ENCODE measurements at places on chromosomes 2 and 18. TPM values are rescaled to one million over a fixed set of nuclear protein-coding genes. Genes with fewer than 3 reads are reported as not detected.

GRCh38 chr2:183269956-183270355, 145.7 kb downstream of the NUP35 start:
- H3K27ac ChIP-seq = no peak overlapping the region
- H3K4me3 ChIP-seq = no peak overlapping the region
- no peaks in the 10 kb centered on the region for H3K27me3 ChIP-seq
- no peak for DNase-seq
- H3K36me3 ChIP-seq = no peaks in the 10 kb centered on the region

DNA sequence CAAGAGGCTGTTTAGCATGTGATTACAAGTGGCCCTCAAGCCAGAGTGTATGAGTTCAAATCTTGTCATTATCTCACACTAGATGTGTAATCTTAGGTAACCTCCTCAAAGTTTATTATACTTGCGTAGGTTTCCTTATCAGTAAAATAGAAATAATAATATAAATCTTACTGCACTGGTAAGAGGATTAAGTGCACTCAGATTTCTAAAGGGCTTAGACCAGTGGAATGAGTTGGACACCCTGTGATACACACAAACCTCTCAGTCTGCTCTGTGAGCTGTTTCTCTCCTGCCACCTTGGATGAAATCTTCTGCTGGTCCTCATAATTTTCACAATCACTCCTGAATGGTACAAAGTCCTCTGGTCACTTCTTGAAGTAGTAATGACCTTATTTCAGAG, 145.4 kb upstream of the ZNF516 start:
- H3K36me3 ChIP-seq = no peaks in the 10 kb centered on the region

DNA sequence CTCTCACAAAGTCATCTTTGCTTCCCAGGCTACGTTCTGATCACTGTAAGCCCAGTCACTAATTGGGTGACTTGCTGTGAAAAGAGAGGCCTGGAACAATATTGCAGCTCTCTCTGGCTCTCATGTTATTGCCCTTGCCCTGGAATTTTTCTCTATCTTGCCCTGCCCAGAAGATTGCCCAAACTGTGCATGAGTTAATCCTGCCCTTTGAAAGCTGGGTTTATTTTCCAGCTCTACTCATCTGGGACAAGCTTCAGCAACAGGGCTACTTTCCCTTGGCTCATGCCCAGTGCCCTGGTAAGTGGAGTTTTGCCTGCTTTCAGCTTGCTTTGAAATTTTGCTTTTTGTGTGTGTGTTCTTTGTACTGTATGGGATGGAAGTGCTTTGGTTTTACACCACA, 6.9 kb upstream of the EHBP1 start:
- H3K36me3 ChIP-seq = no peaks in the 10 kb centered on the region
- DNase-seq = no peak
- no peaks in the 10 kb centered on the region for H3K27me3 ChIP-seq
- no peak overlapping the region for H3K27ac ChIP-seq

DNA sequence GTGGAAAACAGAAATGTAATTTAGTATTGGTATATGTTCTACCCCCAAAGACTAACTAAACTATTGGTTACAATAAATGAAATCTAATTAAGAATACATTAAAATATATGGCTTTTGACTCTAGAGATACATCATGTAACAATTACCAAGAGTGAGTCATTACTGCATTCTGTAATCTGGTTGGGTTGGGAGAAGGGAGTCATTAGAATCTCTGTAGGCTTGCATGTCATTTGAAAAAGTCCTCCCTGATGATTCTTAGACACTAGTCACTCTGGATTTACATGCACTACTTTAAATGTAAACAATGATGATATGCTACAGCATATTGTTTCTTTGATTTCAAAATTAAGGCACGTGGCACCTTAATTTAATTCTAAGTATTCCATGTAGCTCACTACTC, 293.4 kb upstream of the CHST9 start:
- H3K4me3 ChIP-seq = no peak overlapping the region
- H3K27ac ChIP-seq = no peak overlapping the region
- H3K27me3 ChIP-seq = no peaks in the 10 kb centered on the region
- no peaks in the 10 kb centered on the region for H3K4me1 ChIP-seq
- H3K36me3 ChIP-seq = no peaks in the 10 kb centered on the region
- DNase-seq = no peak

- no peak overlapping the region for H3K27ac ChIP-seq
- H3K4me1 ChIP-seq = peaks cover 15% of the 10 kb centered on the region
Observed at GRCh38 chr18:45245091-45245511, 370.2 kb upstream of the SLC14A2 start.

DNA sequence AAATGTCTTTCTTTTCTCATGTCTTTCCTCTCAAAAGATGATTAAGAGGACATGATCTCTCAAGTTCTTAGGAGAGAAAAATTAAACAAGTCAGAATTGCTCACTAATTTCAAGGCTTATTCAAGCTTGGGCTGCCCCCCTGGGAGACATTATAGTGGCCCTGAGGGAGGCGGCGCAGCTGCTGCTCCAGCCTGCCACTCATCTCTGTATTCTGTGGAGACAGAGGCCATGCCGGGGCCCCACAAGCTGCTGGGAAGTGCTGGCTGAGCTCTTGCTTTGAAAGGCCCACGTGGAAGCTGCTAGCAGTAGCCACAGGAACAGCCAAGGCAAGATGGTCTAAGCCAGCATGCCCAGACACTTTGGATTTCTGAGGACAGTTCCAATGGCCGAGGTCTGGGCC, 267.4 kb downstream of the LNPK start:
- no peak for DNase-seq
- no peak overlapping the region for H3K4me3 ChIP-seq
- no peaks in the 10 kb centered on the region for H3K4me1 ChIP-seq
- H3K36me3 ChIP-seq = no peaks in the 10 kb centered on the region

DNA sequence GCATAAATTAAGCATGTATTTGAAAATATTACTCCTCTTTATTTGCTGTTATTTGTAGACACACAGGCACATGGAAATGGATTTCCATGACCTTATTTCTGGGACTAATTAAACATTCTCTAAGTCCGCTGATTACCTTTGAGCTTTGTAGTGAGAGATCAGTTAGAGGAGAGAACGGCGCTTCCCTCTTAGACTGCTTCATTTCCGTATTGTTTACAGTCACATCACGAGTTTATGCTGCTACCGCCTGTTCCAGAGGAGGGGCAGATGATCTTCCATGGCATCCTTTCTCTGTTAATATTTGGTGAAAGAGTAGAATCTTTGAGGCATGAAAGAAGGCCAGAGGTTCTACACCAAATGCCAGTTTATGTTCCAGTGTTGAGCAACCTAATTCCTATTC, 404.4 kb downstream of the TRIB2 start:
- no peaks in the 10 kb centered on the region for H3K36me3 ChIP-seq
- no peak overlapping the region for H3K27ac ChIP-seq
- no peak overlapping the region for H3K4me3 ChIP-seq
- DNase-seq = no peak
- no peaks in the 10 kb centered on the region for H3K27me3 ChIP-seq
- H3K4me1 ChIP-seq = no peaks in the 10 kb centered on the region

- H3K27ac ChIP-seq = no peak overlapping the region
- no peak overlapping the region for H3K4me3 ChIP-seq
- no peaks in the 10 kb centered on the region for H3K36me3 ChIP-seq
- H3K27me3 ChIP-seq = no peaks in the 10 kb centered on the region
- peaks cover 3% of the 10 kb centered on the region for H3K4me1 ChIP-seq
- peak; percentile 47 for DNase-seq
Observed at GRCh38 chr2:86017901-86018896, 87.5 kb downstream of the POLR1A start.

DNA sequence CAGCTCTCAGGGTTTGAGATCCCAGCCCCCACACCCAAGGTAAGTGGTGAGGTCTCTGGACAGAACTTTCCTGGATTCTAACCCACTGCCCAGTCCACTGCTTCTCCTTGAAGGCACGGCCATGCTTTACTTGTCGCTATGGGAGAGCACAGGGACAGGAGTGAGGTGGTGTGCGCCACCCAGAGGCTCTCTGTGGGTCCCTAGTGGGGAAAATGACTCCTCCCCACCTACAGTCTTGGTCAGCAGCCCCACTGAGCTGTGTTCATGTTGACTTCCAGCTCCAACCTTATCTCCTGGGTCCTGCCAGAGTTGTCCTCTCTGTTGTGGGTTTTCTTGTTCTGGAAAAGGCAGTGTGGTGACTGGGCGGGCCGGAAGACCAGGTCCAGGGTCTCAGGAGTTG, 11.1 kb downstream of the TET3 start:
- H3K27me3 ChIP-seq = no peaks in the 10 kb centered on the region
- H3K27ac ChIP-seq = no peak overlapping the region
- peaks cover 5% of the 10 kb centered on the region for H3K4me1 ChIP-seq
- no peak for DNase-seq
- no peaks in the 10 kb centered on the region for H3K36me3 ChIP-seq
- no peak overlapping the region for H3K4me3 ChIP-seq

DNA sequence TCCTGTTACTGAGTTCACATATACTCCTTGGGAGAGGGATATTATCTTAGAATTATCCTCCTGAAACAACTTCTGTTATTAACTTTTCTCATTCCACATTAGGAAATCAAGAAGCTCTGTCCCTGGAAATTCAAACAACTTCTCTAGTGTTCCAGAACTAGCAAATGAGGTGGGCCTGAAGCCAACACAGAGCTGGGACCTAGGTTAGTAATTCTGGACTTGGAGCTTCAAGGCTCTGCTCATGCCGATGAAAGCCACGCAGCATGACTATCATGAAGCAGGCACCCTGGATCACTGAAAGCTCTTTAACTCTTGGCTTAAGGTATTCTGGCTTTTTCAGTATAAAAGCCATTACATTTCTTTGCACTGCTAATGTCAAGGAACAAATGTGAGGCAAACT, 242.7 kb downstream of the TGIF1 start:
- no peaks in the 10 kb centered on the region for H3K36me3 ChIP-seq
- no peak for DNase-seq
- no peaks in the 10 kb centered on the region for H3K27me3 ChIP-seq
- H3K4me1 ChIP-seq = peaks cover 4% of the 10 kb centered on the region
- H3K4me3 ChIP-seq = no peak overlapping the region

- DNase-seq = no peak
- H3K27me3 ChIP-seq = no peaks in the 10 kb centered on the region
- H3K4me3 ChIP-seq = no peak overlapping the region
Observed at GRCh38 chr2:232432598-232433184, 23.3 kb upstream of the ALPI start.

- peak; percentile 10 for DNase-seq
- H3K4me1 ChIP-seq = no peaks in the 10 kb centered on the region
- H3K4me3 ChIP-seq = no peak overlapping the region
- peaks cover 3% of the 10 kb centered on the region for H3K27me3 ChIP-seq
- no peak overlapping the region for H3K27ac ChIP-seq
Observed at GRCh38 chr18:615773-616172, 19.0 kb downstream of the CLUL1 start.

DNA sequence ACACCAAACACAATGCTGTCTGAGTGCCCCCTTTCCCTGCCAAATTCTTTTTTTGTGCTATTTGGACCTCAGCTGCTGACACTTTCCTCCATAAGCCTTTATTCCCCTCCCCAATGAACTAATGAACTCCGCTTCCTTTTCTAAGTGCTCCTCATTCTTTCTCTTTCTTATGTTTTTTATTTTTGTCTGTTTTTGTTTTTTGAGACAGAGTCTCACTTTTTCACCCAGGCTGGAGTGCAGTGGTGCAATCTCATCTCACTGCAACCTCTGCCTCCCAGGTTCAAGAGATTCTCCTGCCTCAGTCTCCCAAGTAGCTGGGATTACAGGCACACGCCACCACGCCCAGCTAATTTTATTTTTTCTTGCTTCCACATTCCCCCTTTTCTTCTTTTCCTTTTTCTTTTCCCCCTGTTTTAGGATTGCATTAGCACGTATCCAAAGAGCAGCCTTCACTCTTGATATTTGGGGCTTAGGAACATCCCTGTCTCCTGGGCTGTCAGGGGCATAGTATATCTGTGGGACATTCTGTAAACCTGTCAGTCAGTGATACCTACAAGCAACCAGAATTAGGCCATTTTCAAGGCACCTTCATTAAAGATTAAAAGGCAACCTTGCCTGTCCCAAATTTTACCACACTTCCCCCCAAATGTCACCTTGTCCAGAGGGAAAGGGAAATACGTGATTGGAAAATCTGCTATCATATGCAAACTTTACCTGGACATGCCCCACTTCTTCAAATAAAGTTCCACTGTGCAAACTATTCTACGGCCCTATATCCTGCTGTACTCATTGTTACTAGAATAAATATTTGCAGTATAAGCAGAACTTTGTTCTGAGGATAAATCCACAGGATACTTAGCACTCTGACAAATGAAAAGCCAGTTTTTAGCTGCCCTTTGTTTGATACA, 65.1 kb upstream of the ACSL3 start:
- no peaks in the 10 kb centered on the region for H3K27me3 ChIP-seq
- no peak for DNase-seq
- H3K4me3 ChIP-seq = no peak overlapping the region
- no peaks in the 10 kb centered on the region for H3K36me3 ChIP-seq

DNA sequence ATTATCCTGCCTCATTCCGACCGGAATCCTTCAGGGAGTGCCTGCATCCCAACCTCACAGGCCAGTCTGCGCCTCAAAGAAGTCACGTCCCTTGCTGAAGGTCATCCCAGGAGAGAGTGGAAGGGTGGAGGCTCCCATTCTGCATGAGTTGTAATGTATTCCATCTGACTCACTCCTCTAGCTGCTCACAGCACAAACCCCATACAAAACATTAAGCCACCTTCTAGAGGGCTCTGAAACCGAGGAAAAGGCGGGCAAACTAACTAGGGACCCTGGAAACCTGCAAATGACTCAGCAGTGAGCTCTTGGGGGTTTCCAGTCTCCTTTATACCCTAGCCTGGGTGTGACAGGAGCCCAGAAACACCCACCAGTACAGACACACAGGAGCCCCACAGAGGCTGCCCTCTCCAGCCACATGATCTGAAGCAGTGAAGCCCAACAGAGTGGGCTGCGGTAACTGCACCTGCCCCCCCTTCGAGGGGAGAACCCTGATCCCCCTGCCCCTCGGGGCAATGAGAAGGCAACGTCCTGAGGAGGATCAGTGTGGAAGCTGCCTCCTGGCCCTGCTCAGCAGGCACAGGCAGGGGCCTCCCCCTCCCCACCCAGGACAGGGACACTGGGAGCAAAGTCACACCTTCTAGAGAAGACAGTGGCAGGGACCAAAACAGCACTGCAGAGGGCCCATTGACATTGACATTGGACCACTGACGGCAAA, 69.3 kb upstream of the SNTG2 start:
- no peak for DNase-seq
- H3K4me3 ChIP-seq = no peak overlapping the region
- H3K27ac ChIP-seq = no peak overlapping the region
- H3K36me3 ChIP-seq = no peaks in the 10 kb centered on the region

DIPK1C gene
- polyA plus RNA-seq = not detected

C2orf15 gene
- 0.07 TPM for polyA plus RNA-seq

C1QL2 gene
- polyA plus RNA-seq = not detected

IL36A gene
- not detected for polyA plus RNA-seq

MOCOS gene
- 2.0 TPM for polyA plus RNA-seq

FAM237A gene
- not detected for polyA plus RNA-seq

DUSP19 gene
- 2.4 TPM for polyA plus RNA-seq

SGO2 gene
- polyA plus RNA-seq = 15.5 TPM

MRPL53 gene
- polyA plus RNA-seq = 33.9 TPM

ZNF512 gene
- polyA plus RNA-seq = 36.6 TPM

ACMSD gene
- polyA plus RNA-seq = not detected

DTNA gene
- polyA plus RNA-seq = 49.8 TPM

Measured in fibroblast of lung (primary cell).